ENCODE measurements at places on chromosomes 3 and 15. TPM values are rescaled to one million over a fixed set of nuclear protein-coding genes. Genes with fewer than 3 reads are reported as not detected.

- no peak overlapping the region for H3K4me3 ChIP-seq
- no peaks in the 10 kb centered on the region for H3K27me3 ChIP-seq
- H3K36me3 ChIP-seq: no peaks in the 10 kb centered on the region
- H3K27ac ChIP-seq: no peak overlapping the region
- peaks cover 39% of the 10 kb centered on the region for H3K4me1 ChIP-seq
These were observed 34.0 kb downstream of the PLEKHO2 start for GRCh38 chr15:64875641-64876223.

DNA sequence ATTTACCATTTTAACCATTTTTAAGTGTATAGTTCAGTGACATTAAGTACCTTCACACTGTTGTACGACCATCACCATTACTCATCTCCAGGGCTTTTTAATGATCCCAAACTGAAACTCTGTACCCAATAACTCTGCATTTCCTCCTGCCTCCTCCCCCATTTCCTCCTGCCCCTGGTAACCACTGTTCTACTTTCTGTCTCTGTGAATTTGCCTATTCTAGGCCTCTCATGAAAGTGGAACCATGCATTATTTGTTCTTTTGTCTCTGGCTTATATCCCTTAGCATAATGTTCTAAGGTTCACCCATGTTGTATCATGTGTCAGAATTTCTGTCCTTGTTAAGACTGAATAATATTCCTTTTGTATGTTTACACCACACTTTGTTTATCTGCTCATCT lies 154.2 kb downstream of the MECOM start:
- peaks cover 5% of the 10 kb centered on the region for H3K4me1 ChIP-seq
- no peak overlapping the region for H3K4me3 ChIP-seq
- DNase-seq: peak; percentile 3

ACP3 gene
- total RNA-seq: 2.1 TPM

TMEM45A gene
- 0.23 TPM for total RNA-seq

All from natural killer cell (primary cell).